Uterus (tissue), 4 donors: ENCODE measurements at places on chromosomes 4 and X. TPM values are rescaled to one million over a fixed set of nuclear protein-coding genes. Genes with fewer than 3 reads are reported as not detected.

- no peak overlapping the region for H3K4me3 ChIP-seq
- no peaks in the 10 kb centered on the region for H3K27me3 ChIP-seq
- no peaks in the 10 kb centered on the region for H3K36me3 ChIP-seq
- no peak for DNase-seq
- no peaks in the 10 kb centered on the region for H3K4me1 ChIP-seq
- no peak overlapping the region for H3K27ac ChIP-seq
Measured at GRCh38 chr4:128155231-128155855, 94.2 kb downstream of the LARP1B start.

GRCh38 chrX:20727447-20727846, 460.7 kb upstream of the RPS6KA3 start:
- H3K27ac ChIP-seq, result no peak overlapping the region
- no peak overlapping the region for H3K4me3 ChIP-seq
- no peaks in the 10 kb centered on the region for H3K27me3 ChIP-seq
- no peak for DNase-seq
- H3K4me1 ChIP-seq, result no peaks in the 10 kb centered on the region

DNA sequence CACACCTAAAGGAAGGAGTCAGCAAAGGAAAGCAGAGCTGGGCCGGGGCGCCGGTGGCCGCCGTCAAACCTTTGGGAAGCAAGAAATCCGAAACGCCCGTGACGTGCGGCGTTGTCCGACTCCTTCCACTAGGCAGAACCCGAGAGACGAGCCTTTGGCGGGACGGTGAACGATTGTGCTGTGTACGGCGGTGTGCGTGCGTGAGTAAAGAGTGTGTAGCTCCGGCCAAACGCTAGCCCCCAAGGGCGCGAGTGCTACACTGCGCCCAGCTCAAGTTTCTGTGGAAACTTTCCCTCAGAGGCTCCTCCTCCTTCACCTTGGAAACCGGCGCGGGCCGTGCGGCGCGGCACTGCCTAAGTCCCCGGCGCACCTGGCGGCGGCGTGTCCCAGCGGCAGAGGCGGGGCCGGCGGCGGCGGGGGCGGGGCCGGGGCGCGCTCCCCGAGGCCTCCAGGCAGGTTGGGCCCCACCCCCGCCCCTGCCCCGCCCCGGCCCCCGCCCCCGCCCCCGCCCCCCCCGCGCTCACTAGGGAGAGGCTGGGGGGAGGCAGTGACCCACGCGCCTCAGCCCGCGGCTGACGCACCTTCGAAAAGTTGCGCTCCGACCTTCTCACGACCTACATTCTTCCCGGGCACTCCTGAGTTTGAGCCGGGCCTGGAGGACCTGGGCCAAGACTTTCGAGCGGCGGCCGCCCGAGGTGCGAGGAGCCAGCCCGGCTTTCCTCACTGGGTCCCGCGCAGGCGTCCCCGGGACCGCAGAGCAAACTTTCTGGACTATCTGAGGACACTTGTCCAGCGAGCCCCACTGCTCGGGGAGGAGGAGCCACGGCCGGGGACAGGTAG, at the start of gene FHIP1A:
Gene FHIP1A (plus strand): TSS at position 547 of the 840 bp plus-strand sequence. CDS start 157,084 bp downstream, outside the sequence.
- H3K4me3 ChIP-seq, result peak within 1 kb of the TSS; percentile 53
- peak; percentile 82 for DNase-seq
- no peaks in the 10 kb centered on the region for H3K4me1 ChIP-seq
- H3K36me3 ChIP-seq, result no peaks in the 10 kb centered on the region
- no peaks in the 10 kb centered on the region for H3K27me3 ChIP-seq
- H3K27ac ChIP-seq, result peak within 1 kb of the TSS; percentile 83

GRCh38 chr4:23163647-23164436, 471.1 kb downstream of the GBA3 start:
- H3K27me3 ChIP-seq, result no peaks in the 10 kb centered on the region
- H3K27ac ChIP-seq, result no peak overlapping the region
- H3K4me3 ChIP-seq, result no peak overlapping the region
- H3K4me1 ChIP-seq, result no peaks in the 10 kb centered on the region

DNA sequence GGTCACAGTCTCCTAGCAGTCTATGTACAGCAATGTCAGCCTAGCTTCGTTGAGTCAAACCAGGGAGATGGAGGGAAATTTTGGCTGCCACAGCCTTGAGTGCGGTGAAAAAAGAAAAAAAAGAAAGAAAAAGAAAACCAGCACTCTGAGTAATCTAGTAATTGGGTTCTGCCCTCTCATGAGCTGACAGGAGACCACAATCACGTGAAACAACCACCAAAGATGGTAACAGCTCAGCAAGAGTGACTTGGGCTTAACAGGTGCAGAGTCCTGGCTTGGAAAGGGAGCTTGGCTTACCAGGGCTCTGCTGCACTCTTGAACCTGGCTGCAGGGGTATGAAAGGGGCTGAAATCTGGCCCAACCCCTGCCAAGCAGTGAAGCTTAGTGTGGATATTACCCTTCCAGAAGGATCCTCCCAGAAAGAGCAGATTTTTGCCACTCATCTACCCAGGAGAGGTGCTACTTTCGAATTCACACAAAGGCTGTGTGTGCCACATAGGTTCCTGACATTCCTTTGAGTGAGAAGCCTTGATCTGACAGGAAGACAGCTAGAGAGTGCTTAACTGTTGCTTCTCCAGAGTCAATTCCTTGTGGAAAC, 350.3 kb downstream of the PTTG2 start:
- H3K36me3 ChIP-seq, result no peaks in the 10 kb centered on the region
- no peaks in the 10 kb centered on the region for H3K4me1 ChIP-seq
- no peak overlapping the region for H3K27ac ChIP-seq

DNA sequence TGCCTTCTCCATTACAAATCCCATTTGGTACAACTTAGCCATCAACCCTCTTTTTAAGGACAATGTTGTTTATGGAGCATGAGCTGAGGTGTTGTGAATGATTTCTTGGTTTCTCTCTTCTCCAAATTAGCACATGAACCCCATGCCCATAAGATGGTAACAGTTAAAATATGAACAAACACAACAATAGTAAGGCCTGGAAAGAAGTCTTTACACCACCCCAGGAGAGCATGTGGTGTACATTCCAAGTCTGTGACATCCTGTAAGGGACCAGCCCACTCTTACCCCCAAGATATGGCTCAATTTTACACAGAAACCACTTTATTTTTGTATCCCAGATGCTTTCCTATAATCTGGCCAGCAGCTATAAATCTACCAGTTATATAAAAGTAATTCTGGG, 226.1 kb downstream of the COX18 start:
- peak overlapping the region; percentile 10 for H3K27ac ChIP-seq
- DNase-seq, result no peak
- no peak overlapping the region for H3K4me3 ChIP-seq
- no peaks in the 10 kb centered on the region for H3K36me3 ChIP-seq
- no peaks in the 10 kb centered on the region for H3K4me1 ChIP-seq

DNA sequence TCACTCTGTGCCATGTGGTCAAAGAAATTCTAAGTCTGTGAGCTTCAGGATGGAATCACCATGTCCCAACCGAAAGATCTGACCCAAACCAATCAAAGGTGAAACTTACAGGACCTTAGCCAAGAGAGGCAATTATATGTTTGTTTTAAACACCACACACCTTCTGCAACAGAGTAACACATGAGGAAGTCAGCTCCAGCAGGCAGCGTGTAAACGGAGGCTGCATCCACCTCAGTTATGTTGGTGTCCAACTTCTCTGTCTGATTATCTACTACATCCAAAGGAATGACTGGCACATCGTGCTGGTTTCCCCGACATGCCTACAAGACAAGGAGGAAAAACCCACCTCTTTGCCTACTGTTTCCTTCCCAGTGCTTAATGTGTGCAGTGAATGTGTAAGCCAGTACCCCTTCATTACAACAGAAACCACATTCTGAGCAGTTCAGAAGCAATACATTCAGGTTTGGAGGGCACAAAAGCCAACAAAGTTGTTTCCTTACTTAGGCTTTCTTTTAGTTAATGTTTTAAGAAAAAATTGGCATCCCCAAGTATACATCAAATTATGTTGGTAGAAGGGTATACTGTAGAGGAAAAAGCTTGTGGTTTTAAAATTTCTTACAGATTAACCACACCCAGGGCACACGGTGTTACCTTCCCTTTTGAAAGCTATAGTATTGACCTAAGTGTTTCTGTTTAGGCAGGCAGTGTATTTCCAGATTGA, 12.4 kb downstream of the CASP6 start:
- H3K4me3 ChIP-seq, result no peak overlapping the region
- no peaks in the 10 kb centered on the region for H3K27me3 ChIP-seq
- no peak for DNase-seq
- no peak overlapping the region for H3K27ac ChIP-seq
- H3K36me3 ChIP-seq, result no peaks in the 10 kb centered on the region

- no peak overlapping the region for H3K4me3 ChIP-seq
- DNase-seq, result no peak
- H3K36me3 ChIP-seq, result no peaks in the 10 kb centered on the region
- H3K27me3 ChIP-seq, result no peaks in the 10 kb centered on the region
Measured at GRCh38 chr4:77493120-77493752, 112.4 kb upstream of the CXCL13 start.

DNA sequence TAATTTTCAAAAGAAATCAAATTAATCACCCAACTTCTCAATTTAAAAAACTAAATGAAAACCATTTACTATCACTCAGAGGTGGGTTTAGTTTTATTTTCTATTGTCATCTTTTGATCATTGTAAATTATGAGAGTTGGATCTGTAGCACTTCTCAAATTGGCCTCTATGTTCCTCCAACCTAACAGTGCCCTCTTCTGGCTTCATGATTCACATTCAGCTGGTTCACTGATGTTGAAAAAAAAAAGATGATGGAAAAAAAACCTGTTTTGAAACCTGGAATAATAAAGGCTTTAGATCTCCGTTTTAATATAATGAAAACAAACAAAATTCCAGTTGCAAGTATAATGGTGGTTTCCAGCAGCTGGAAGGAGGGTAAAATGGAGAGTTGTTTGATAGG, 2.4 kb upstream of the NBDY start:
- H3K4me1 ChIP-seq, result no peaks in the 10 kb centered on the region
- no peak overlapping the region for H3K27ac ChIP-seq
- H3K36me3 ChIP-seq, result no peaks in the 10 kb centered on the region
- DNase-seq, result no peak

- H3K27ac ChIP-seq, result peak overlapping the region; percentile 62
- H3K36me3 ChIP-seq, result no peaks in the 10 kb centered on the region
- no peak overlapping the region for H3K4me3 ChIP-seq
- peak; percentile 69 for DNase-seq
Measured at GRCh38 chrX:153981771-153982533, 9.4 kb downstream of the TMEM187 start.

GRCh38 chrX:154064637-154065435, 32.7 kb downstream of the MECP2 start:
- no peaks in the 10 kb centered on the region for H3K27me3 ChIP-seq
- no peaks in the 10 kb centered on the region for H3K4me1 ChIP-seq
- H3K36me3 ChIP-seq, result no peaks in the 10 kb centered on the region
- no peak for DNase-seq

GRCh38 chr4:4574792-4575191, 32.9 kb upstream of the STX18 start:
- peak; percentile 68 for DNase-seq
- no peaks in the 10 kb centered on the region for H3K27me3 ChIP-seq
- H3K4me1 ChIP-seq, result no peaks in the 10 kb centered on the region
- peak overlapping the region; percentile 69 for H3K4me3 ChIP-seq
- peak overlapping the region; percentile 85 for H3K27ac ChIP-seq
- no peaks in the 10 kb centered on the region for H3K36me3 ChIP-seq

- H3K36me3 ChIP-seq, result no peaks in the 10 kb centered on the region
- no peak overlapping the region for H3K4me3 ChIP-seq
- H3K27ac ChIP-seq, result no peak overlapping the region
Measured at GRCh38 chr4:81746071-81746470, 274.4 kb upstream of the RASGEF1B start.

- H3K27ac ChIP-seq, result no peak overlapping the region
- no peak for DNase-seq
- no peak overlapping the region for H3K4me3 ChIP-seq
- no peaks in the 10 kb centered on the region for H3K4me1 ChIP-seq
Measured at GRCh38 chr4:39754309-39754708, 56.4 kb downstream of the UBE2K start.

- no peak overlapping the region for H3K27ac ChIP-seq
- H3K36me3 ChIP-seq, result no peaks in the 10 kb centered on the region
- no peaks in the 10 kb centered on the region for H3K4me1 ChIP-seq
- H3K27me3 ChIP-seq, result no peaks in the 10 kb centered on the region
- H3K4me3 ChIP-seq, result no peak overlapping the region
Measured at GRCh38 chr4:72112514-72113156, 80.8 kb downstream of the NPFFR2 start.

DNA sequence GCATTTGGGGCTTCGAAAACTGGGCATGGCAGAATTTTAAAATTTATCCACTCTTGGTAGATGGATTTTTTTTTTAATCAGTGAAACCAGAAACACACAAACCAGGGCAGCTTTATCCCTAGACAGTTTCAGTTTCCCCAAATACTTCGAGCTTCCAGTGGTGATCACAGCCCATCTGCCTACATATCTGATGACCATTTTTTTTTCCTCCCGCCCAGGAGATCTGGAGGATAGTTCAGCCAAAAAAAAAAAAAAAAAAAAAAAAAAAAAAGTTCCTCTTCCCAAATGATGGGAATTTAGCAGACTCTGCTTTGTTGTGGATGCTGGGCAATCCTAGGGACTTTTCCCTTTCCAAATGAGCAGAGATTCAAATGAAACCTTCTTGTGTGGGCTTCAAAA, 1.0 kb upstream of the TBC1D9 start:
- no peak for DNase-seq
- no peaks in the 10 kb centered on the region for H3K27me3 ChIP-seq
- H3K4me3 ChIP-seq, result peak overlapping the region; percentile 87
- no peaks in the 10 kb centered on the region for H3K36me3 ChIP-seq
- H3K27ac ChIP-seq, result peak overlapping the region; percentile 96
- H3K4me1 ChIP-seq, result no peaks in the 10 kb centered on the region

GRCh38 chrX:139186991-139187390, 343.5 kb upstream of the F9 start:
- H3K27ac ChIP-seq, result no peak overlapping the region
- no peaks in the 10 kb centered on the region for H3K27me3 ChIP-seq
- no peak overlapping the region for H3K4me3 ChIP-seq
- no peaks in the 10 kb centered on the region for H3K36me3 ChIP-seq
- DNase-seq, result no peak

- peak overlapping the region; percentile 48 for H3K27ac ChIP-seq
- peak; percentile 25 for DNase-seq
- no peaks in the 10 kb centered on the region for H3K27me3 ChIP-seq
- no peaks in the 10 kb centered on the region for H3K4me1 ChIP-seq
Measured at GRCh38 chr4:40576651-40577480, 52.8 kb downstream of the RBM47 start.

DNA sequence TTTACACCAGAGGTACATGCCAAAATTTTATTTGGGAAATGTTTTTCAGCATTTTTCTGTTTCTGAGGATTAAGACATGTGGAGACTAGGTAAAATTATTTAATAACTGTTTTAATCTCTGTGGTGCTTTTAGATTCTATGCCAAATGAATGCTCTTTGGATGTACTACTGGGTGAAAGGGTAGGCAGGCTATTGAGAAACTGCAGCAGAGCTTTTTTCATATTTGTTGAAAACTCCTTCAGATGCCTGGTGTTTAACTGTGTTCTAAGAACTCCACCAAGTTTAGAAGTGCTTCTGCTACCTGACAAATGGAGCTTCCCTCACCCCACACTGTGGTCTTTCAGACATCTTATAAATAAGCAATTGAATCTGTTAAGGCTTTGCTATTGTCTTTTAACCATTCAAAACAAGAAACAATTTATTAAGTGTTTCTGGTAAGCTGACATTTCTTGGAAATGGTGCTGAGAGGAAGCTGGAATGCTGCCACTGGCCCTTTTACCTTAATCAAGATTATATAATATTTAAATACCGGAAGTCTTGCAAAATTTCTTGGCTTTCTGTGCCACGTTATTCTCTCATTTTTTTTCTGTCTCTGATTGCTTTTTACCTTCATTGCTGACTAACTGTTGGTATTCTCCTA, 51.2 kb upstream of the CYSLTR1 start:
- no peak for DNase-seq
- H3K27ac ChIP-seq, result peak overlapping the region; percentile 21
- no peak overlapping the region for H3K4me3 ChIP-seq
- no peaks in the 10 kb centered on the region for H3K36me3 ChIP-seq
- H3K4me1 ChIP-seq, result no peaks in the 10 kb centered on the region

AFF2 gene
- total RNA-seq, result 0.43 TPM

CCDC120 gene
- 4.4 TPM for total RNA-seq

VGLL1 gene
- total RNA-seq, result not detected

TMEM144 gene
- 5.5 TPM for total RNA-seq

LANCL3 gene
- 0.12 TPM for total RNA-seq

OPHN1 gene
- total RNA-seq, result 4.6 TPM
